Placental pericyte (primary cell): ENCODE measurements at places on chromosomes 1 and 21. TPM values are rescaled to one million over a fixed set of nuclear protein-coding genes. Genes with fewer than 3 reads are reported as not detected.

PTGS2 gene
- total RNA-seq, result 113 and 326 TPM in 2 replicates

CD5L gene
- not detected in 2 replicates for total RNA-seq

TMEM269 gene
- total RNA-seq, result under 0.01 TPM in 1 of 2 replicates, not detected in the other

PRPF38B gene
- total RNA-seq, result 16.2 and 20.8 TPM in 2 replicates

KIF2C gene
- 1.3 and 62.0 TPM in 2 replicates for total RNA-seq

APCS gene
- total RNA-seq, result not detected in 2 replicates

PRMT6 gene
- 12.5 and 19.9 TPM in 2 replicates for total RNA-seq

OR2AK2 gene
- not detected in 2 replicates for total RNA-seq

ACKR1 gene
- not detected in 2 replicates for total RNA-seq

FCAMR gene
- total RNA-seq, result not detected in 2 replicates

LIN28A gene
- total RNA-seq, result not detected in 2 replicates

CACHD1 gene
- 4.2 and 7.7 TPM in 2 replicates for total RNA-seq

RBM11 gene
- not detected in 2 replicates for total RNA-seq

EIF2D gene
- 49.5 and 57.1 TPM in 2 replicates for total RNA-seq
